ENCODE measurements at places on chromosomes 13 and 19.

DNA sequence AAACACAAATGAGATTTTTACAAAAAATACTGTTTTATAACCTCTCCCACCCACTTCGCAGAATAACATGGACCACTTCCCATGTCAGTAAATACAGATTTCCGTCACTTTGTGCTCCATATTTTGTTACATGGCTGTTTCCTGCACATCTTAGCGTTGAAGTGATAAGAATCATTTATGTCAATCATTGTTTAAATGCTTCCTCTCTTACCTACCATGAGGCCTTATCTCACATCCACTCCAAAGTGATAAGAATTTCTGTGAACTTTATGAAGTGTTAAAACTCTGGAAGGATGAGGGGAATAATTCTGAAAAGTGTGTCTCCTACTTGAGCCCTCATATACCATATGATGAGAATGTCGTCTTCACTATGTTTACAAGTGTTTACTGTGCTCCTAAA, 36.6 kb upstream of the IL17D start:
- DNase-seq: no peak

DNA sequence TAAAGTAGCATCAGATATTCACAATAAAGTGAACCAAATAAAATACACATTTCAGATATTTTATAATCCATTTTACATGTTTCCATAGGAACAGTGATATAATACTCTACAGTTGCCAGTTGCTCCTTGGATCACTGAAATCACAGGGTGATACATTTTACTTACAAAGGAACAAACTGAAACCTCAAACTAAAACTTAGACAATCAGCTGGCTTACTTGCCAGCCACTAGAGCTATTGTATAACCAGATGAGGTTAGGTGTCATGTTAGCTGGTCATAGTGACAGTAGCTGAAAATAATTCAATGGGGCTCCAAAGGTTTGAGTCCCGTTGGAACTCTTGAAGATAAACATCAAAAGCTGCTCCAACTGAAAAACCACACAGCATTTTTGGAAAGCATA, 274.6 kb downstream of the ITGBL1 start:
- DNase-seq: no peak

DNA sequence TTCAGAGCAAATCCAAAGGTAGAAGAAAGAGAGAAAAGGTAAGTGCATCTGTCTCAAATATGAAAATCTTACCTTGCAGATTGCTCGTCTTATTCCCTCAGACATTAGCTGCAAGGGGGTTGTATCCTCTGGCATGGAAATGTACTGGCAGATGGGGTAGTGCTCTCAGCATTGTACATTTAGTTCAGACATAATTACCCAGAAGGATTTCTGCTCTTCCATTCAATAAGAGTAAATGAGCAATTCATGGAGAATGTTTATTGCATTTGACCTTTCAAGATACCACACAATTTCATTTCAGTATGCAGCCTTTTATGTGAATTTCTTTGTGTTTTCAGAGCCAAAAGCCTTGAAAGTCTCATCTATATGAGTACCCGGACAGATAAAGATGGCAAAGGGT, 63.8 kb downstream of the SCEL start:
- DNase-seq: no peak

GRCh38 chr13:33069365-33069764, 53.1 kb downstream of the KL start:
- no peak for DNase-seq

DNA sequence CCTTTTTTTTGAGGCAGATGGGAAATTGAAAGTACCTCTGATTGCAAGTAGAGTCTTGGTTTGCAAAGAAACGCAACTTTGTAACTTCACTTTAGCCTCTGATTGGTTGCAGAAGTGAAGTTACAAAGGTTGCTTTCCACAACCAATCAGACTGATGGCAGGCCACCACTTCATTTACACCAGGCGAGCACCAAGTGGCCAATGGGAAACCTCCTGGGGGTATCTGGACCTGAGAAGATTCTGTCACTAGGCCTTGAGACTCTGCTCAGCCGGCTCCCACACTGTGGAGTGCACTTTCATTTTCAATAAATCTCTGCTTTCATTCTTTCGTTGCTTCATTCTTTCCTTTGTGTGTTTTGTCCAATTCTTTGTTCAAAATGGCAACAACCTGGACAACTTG, 19.1 kb downstream of the PEPD start:
- DNase-seq: no peak

- no peak for DNase-seq
Observed at GRCh38 chr19:3575949-3576673, 3.4 kb downstream of the HMG20B start.

DNA sequence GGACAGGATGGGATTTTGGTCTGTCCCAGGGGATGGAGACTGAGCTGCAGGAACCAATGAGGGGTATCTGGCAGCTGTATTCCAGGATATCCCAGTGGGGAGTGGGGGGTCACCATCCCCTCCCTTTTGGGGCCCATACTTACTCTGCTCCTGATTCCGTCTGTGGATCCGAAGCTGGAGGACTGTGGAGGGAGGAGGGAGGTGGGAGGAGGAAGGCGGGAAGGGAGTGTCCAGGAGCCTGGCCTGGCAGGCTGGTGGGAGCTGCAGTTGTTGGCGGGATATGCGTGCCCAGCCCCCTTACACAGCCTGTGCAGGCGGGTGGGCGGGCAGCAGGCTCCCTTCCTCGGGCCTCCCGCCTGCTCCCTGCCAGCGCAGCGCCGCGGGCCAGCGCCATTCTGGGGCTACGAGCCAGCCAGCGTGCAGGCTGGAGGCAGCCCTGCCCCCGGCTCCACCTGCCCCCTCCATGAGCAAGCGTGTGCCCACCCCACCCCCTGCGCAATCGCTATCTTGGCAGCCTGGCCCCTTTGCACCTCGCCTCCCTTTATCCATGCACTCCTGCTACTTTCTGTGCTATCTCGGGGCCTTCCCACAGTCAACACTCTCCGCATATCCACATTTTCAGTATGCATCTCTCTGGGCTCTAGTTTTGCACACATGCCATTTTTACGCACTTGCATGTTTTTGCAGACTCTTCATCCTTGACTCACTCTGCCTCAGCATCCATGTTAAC, 2.8 kb downstream of the MAMSTR start:
- no peak for DNase-seq

DNA sequence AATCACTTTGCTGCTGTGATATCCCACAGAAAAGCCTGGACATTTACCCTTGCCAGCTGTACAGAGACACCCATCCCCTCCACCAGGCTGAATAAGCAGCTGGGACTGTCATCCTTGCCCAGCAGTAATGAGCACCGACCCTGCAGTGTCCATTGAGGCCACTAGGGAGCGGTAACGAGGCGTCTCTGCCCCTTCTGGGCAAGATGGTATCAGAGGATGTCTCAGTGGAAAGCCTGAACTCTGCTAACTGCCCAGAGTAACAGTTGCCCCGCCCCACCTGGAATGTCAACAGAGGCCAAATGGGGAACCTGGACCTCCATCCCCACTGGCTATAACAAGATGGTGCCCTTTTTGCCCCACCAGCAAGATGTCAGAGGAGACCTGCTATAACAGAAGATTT, 22.8 kb upstream of the CEACAM20 start:
- DNase-seq: peak; percentile 24

DNA sequence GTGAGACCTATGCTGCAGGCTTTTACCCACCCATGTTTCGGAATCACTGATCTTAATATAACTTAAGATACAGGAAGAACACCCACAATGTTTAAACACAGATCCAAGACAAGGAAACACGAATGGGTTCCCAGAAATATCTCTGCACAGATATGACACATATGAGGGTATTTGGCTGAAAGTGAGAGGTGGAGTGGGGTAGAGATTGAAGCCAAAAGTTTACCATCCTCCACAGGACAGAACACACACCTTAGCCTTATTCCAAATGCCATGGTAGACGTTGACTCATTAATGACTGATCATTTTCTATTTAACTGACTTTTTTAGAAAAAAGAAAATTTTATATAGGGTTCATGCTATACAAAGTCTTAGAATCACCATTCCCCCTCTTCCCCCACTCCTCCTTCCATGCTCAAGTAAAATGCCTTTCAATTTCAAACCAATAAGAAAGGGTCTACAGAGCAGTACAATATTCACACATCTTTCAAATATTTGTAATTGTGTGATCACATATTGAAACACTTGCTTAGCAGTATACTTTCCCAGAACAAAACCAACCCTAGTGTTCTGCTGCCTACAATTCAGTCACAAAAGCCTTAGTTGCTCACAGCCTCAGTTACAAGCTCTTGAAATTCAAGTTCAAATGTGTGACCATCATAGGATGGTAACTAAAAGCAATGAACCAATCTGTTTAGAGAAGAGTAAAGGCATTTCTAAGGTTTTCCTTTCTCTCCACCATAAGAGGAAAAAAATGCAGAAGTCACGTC, 11.8 kb upstream of the DOCK9 start:
- DNase-seq: no peak

DNA sequence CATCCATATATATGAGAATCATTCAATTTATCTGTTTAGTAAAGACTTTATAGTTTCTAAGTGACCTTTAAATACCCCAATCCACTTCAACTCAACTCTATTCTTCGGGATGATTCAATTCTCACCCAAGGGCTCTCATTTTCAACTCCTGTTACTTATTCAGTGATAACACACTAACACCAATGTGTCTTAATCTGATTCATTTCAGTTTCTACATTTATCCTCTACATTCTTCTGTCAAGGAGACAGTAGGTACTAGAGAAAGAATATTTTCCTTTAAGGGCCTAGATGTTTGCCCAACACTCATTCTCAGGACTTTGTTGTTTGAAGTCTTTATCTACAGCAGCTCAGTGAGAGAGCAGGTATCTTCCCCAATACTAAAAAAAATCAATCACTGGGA, 7.1 kb downstream of the ARGLU1 start:
- DNase-seq: no peak

GRCh38 chr19:18107235-18107634, 9.7 kb downstream of the MAST3 start:
- DNase-seq: no peak

DNA sequence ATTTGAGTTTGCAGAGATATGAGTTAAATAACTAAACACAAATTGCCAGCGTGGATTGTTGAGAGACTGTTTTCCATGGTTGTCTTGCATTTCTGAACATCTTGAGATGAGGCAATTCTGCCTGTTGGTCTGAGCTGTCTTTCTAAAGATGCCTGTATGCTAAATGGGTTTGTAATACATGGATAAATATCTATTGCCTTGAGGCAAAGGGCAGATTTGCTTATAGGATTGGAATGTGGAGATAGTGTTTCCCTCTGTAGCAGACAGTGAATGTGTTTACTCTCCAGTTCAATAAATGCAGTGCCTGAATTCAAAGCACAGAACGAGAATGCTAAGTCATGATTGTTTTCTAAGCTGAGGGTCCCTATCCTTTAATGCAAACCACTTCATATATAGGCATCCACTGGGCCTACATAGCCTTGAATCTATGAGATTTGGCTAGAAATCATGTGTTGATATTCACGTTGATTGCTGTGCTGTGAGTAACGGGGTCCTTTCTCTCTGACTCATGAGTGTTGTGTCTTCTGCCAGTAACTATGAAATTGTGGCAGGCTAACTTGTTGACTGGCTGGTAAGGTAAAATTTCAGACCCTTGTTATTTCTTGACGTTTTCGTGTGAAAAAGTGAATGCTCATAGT, 2554.8 kb downstream of the PCDH9 start:
- no peak for DNase-seq

GRCh38 chr13:50531917-50532899, 311.3 kb downstream of the DLEU7 start:
- no peak for DNase-seq

- no peak for DNase-seq
Observed at GRCh38 chr13:75299913-75300862, 181.8 kb downstream of the TBC1D4 start.

GRCh38 chr19:40981591-40981990, 9.5 kb upstream of the CYP2B6 start:
- DNase-seq: no peak

DNA sequence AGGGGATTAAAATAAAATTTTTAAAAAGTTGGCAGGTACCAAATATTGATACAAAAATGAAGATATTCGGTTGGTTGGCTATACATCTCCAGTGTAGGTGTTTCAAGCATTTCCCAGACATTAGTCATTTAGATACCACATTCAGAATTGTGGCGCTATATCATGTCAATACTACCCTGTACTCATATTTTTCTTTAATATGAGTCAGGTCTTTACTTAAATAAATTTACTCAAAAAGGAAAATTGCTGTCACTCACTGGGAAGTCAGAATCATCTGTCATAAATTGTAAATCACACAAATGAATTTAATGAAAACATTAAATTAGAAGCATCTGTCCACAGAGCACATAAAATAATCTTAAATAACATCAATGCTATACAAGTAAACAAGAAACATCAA, 134.2 kb downstream of the TSHZ3 start:
- DNase-seq: no peak

DNA sequence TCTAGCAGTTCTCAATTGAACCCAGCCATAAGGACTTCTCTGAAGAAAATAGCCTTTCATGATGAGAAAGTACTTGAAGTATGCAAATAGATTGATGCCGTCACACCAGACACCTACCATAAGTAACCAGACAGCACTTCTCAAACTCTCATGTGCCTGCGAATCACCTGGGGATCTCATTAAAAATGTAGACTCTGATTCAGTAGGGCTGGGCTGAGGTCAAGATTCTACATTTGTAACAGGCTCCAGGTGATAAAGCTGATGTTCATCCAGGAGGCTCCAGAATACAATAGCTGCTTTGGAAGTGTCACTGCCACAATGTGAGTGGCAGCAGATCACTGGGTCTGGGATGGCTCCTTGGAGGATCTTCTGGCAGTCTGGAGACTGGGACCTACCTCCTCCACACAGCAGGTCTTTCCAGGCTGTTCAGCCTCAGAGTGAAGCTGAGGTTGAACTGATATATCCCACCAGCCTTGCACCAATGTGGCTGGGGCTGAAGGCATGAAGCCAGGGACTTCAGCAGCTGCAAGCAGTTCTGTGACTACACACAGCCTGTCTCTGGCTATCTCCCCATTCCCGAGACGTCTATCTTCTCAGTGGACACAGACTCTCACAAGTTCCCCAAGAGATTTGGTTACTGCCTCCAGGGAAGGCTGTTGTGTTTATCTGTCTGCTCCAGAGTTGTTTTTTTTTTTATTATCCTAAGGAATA, 9.1 kb downstream of the MBNL2 start:
- no peak for DNase-seq

DNA sequence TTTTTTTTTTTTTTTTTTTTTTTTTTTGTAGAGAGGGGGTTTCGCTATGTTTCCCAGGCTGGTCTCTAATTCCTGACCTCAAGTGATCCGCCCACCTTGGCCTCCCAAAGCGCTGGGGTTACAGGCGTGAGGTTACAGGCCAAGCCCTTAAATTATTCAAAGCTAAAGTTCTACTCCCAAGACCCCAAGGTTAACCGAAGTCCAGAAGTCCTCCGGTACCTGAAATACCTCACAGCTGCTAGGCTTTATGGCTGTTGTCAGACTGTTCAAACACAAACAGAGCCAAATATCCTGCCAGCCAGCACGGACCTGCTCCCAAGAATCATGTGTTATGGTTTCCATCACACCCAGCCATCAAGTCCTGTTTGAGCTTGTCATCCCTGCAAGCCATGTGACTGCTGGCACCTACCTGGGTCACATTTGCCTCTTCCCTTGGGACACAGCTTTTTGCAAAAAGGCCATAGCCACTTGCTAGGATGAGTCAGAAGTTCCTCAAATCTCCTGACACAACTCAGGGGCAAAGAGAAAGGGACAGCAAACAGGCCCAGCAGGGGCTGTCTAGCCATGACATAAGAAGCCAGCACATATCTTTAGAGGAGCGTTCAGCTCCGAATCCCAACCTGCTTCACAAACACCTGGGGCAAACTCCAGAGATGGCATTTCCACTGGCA, 129.9 kb downstream of the FOXO1 start:
- no peak for DNase-seq

GRCh38 chr19:51742789-51743188, 8.9 kb downstream of the FPR1 start:
- DNase-seq: no peak
